ENCODE measurements at places on chromosomes 1 and 21.

DNA sequence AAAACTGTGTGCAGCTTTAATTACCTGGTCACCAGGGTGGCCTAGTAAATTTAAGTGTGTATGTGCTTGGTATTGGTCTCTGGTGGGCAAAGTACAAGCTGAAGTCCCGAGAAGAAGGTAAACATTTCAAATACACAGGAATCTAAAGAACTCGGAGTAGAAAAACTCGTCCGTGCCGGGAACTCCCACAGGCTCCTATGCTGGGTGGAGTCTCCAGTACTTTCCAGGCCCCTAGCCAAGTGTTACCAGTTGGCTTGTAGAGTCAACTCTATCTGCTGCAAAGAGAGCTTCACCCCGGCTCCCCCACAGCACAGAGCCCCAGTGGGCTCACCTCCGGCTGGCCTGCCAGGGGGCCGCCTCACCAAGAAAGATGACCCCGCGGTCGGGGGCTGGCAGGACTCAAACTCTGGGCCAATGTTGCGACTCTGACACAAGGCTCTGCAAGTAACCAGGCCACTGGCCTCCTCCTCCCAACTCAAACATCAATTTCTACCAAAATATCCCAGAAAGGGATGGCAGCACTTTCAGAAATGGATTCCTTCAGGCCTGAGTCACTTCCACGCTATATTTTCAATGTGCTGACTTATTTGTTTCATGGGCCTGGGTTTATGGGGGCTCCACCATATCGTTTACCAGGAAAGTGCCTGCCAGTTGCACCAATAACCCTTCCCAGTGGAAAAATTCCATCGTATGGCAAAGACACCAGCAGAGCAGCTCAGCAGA lies 73.9 kb downstream of the SLC66A1 start:
- DNase-seq, result no peak

- no peak for DNase-seq
Measured at GRCh38 chr1:241654641-241655040, 2.6 kb downstream of the WDR64 start.

DNA sequence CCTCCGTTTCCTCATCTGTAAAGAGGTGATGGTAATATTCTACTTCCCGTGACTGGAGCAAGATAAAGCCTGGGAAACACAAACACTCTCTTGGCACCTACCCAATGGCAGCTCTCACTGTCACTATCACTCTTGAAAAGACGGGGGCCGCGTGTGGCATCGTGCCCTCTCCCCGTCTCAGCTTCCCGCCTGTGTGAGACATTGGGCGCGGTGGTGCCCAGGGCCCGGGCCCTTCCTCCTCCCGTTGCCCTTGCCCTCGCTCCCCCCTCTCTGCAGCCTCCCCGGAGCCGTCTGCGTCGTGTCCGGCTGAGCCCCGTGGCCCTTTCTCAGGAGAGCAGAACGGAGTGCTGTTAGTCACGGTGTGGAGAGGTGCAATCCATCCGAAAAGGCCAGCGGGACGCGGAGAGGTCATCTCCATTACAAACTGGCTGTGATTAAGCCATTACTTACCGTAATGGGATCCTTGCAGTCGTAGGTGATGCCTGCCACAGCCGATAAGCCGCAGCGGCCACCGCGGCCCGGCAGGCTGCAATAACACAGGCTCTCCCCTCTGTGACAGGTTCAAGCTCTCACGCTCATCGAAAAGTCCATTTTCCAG lies 156.4 kb upstream of the ZC3H12A start:
- no peak for DNase-seq

DNA sequence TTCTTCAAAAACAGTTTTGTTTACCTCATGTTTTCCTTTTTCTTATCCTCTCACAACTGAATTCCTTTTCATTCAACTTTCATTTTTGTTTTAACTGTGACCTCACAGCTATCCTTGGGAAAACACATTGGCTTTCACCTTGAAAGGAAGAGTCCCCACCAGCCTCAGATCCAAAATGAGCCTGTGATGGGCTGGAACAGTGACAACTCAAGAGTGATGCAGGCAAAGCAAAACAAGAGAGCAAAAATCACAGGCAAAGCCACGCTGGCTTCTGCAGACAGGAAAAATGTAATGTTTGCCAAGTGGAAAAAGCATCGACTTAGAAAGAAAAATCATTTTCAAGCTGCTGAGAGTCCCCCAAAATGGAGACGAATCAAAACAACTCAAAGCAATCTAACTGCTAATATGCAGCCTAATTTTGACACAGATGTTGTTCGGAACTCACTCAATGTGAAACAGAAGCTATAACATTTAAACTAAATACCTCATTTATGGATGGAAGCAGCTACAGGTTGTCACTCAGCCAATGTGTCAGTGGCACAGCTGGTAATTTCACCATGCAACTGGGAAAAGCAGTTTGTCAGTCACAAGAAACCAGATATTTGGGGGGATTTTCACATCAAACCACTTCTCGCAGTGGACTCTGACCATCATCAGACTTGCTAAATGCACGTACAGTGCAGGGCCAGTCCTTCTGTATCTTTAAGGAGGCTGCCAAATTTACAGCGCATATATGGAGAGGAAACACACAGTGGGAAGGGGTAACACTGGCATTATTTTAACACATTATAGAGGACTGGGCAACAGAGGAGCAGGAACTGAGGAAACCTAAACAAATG lies 50.7 kb downstream of the ALG14 start:
- no peak for DNase-seq

- no peak for DNase-seq
Measured at GRCh38 chr1:245855846-245856730, 651.0 kb downstream of the SMYD3 start.

- DNase-seq, result no peak
Measured at GRCh38 chr1:154821083-154821482, 49.0 kb downstream of the KCNN3 start.

DNA sequence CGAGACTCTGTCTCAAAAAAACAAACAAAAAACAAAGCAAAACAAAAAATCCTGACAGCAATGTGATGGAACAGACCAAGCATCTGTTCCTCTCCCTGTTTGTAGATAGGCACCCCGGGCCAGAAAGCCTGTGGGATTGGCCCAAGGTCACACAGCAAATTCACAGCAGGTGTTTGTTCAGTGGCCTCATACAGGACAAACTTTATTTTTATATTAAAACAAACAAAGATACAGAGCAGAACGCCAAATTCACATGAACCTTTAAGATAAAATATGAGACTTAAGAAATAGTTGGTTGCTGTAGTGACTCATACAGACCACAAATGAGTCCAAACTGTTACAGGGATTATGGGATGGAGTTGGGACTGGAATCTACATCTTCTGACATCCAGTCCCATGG lies 2.3 kb upstream of the CELA2A start:
- no peak for DNase-seq

GRCh38 chr1:117036018-117036461 lies 24.1 kb upstream of the TTF2 start:
- no peak for DNase-seq

DNA sequence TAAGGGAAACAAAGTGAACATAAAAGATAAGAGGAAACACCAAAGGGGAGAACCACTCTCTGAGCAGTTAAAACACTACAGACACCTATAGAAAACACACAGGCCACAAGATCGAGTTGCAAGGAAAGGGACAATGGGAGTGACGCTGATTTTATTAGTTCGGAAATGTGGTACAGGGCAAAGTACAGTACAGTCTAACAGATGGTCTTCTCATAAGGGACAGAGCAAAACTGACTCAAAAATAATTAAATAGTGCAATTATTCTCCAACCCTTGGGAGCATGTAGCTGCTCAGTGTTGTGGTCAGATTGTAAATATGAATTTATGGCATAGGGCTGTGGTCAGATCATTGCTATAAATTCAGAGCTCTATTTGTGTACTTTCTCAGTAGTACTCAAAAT lies 352.0 kb downstream of the USH2A start:
- no peak for DNase-seq

- DNase-seq, result peak; percentile 98
Measured at GRCh38 chr1:201154389-201155165, at the start of gene TMEM9. Gene TMEM9 (minus strand): TSS chr1:201154474. CDS start chr1:201153923, 551 bp downstream.

GRCh38 chr1:167762061-167762746 lies 40.4 kb downstream of the MPZL1 start:
- no peak for DNase-seq
